ENCODE measurements at places on chromosomes 5 and 9.

DNA sequence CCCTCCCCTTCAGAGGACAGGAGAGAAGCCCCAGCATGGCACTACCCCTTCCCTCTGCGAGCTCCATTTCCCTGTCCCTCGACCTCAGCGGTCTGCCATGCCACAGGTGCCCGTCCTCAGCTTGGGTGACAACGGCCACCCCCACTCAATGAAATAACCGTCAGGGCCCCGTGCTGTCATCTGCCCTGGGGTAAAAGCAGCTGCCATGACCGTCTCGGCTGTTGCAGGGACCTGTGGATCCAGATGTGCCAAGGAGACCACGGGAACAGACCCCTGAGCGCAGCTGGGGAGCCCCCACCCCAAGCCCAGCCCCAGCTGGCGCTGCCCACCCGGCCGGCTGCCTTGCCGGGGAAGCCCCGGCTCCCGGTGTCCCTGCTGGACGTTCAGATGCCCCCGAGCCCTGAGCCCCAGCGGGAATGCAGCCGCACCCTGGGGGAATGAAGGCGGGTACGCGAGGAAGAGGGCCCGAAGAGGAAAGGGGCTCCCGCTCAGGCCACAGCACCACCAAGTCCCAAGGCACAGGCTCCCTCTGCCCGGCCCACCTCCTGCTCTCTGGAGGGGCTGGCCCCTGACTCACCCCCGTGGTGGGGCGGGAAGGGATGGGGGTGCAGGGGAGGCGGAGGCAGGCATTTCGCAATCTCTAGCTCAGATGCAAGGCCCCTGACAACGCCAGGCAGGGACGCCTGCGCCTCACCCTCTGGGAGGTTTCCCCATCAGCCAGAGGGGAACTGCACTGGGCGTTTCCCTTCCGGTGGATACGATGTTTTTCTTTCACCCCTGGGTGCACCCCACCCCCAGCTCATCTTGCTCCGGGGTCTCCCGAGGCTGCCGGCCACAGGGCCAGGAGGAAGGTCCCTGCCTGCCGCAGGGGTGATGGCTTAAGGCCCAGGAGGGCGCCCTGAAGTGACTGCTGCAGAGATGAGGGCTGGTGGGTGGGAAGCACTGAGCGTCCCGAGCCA lies 49.2 kb downstream of the NACC2 start:
- DNase-seq, result no peak

DNA sequence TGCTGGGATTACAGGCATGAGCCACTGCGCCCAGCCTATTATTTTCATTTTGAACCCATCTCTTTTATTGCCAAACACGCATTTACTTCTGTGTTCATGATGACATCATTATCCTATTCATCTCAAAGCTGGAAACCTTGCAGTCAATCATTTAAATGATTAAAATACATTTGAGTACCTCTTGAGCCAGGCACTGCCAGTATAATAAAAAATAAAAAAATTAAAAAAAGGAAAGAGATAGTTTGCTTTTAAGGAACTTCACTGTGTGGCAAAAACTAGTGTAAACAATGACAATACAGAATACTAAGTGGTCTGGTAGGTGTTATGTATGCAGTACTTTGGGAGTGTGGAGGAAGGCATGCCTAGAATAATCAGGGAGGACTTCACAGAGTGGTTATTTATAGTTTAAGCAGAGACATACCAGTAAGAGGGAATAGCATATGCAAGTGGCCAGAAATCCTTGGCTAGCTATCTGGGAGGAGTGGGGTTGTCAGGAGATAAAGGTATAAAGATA lies 8.6 kb downstream of the NSD1 start:
- DNase-seq, result no peak

GRCh38 chr5:157390551-157391297 lies 69.3 kb upstream of the NIPAL4 start:
- DNase-seq, result peak; percentile 4

DNA sequence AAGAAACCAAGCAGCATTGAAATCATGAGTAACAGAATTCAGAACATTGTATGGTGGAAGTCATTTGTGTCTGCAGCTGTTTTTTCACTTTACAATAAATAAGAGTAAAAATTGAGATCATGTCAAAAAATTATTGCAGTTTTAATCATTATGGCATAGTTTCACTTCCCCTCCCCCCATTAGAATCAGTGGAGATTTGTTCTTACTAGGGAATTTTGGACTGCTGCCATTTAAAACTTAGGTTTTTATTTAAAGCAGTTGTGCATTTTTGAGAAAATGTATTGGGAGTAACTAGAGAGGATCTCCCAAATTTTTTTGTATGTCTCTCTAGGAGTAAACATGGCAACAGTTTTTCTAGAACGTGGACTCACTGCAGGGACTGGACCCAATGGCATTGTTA lies 20.4 kb downstream of the GTF3C4 start:
- DNase-seq, result no peak

GRCh38 chr9:105475302-105475701 lies 27.5 kb downstream of the FSD1L start:
- no peak for DNase-seq

GRCh38 chr5:175689147-175689991 lies 31.5 kb downstream of the HRH2 start:
- no peak for DNase-seq
